CD4-positive, CD25-positive, alpha-beta regulatory T cell (primary cell): ENCODE measurements at places on chromosomes 11 and 22. TPM values are rescaled to one million over a fixed set of nuclear protein-coding genes. Genes with fewer than 3 reads are reported as not detected.
A peak's percentile ranks its signal among the peaks of the same experiment; 100 is the strongest.

OR8B8 gene
- not detected for polyA plus RNA-seq

OR4C45 gene
- polyA plus RNA-seq, result not detected

SEC14L6 gene
- 0.09 TPM for polyA plus RNA-seq

GRCh38 chr22:41106122-41106968 lies 14.0 kb downstream of the EP300 start:
- H3K4me1 ChIP-seq, result peaks cover 49% of the 10 kb centered on the region
- no peaks in the 10 kb centered on the region for H3K27me3 ChIP-seq
- no peak for DNase-seq
- H3K36me3 ChIP-seq, result peaks cover 15% of the 10 kb centered on the region
- H3K4me3 ChIP-seq, result peak overlapping the region; percentile 27

DNA sequence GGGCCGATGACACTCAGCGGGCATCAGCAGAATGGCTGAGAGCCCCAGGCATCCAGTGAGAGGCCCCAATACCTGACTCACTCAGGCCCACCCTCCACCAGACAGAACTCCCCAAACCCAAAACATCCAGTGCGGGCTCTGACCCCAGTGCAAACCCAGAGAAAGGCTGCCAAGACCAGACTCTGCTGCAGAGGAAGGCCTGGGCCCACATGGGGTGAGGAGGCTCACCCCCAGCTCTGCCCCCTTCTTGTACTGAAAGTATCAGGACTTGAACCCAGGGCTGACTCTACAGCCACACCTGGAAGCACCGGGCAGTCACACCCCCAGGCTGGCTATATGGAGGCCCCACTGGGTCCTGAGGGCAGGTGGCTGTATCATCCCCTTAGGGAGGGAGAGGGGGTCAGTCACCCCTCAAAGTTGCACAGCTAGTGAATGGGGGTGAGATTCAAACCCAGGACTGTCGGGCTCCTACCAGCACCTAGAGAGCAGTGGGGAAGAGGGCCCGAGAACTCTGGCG lies 49.3 kb downstream of the IGLL1 start:
- no peak overlapping the region for H3K4me3 ChIP-seq
- no peaks in the 10 kb centered on the region for H3K36me3 ChIP-seq
- no peaks in the 10 kb centered on the region for H3K4me1 ChIP-seq
- no peaks in the 10 kb centered on the region for H3K27me3 ChIP-seq

DNA sequence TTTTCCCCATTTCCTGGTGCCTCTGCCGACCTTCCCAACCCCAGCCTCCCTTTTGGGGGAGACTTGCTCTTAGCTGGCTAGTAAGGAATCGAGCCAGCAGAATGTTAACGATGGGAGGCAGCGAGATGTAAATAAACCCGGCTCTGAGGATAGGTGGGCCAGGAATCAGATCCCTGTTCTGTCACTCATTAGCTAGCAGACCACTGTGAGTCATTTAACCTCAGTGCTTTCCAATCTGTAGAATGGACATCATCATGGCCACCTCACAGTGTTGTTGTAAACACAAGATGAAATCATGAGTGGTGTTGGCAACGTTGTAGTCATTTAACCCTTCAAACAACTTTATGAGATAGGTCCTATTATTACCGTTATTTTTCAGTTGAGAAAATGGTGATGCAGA lies 208.6 kb downstream of the KIRREL3 start:
- no peak overlapping the region for H3K4me3 ChIP-seq
- no peak overlapping the region for H3K27ac ChIP-seq
- no peak for DNase-seq
- no peaks in the 10 kb centered on the region for H3K4me1 ChIP-seq

DNA sequence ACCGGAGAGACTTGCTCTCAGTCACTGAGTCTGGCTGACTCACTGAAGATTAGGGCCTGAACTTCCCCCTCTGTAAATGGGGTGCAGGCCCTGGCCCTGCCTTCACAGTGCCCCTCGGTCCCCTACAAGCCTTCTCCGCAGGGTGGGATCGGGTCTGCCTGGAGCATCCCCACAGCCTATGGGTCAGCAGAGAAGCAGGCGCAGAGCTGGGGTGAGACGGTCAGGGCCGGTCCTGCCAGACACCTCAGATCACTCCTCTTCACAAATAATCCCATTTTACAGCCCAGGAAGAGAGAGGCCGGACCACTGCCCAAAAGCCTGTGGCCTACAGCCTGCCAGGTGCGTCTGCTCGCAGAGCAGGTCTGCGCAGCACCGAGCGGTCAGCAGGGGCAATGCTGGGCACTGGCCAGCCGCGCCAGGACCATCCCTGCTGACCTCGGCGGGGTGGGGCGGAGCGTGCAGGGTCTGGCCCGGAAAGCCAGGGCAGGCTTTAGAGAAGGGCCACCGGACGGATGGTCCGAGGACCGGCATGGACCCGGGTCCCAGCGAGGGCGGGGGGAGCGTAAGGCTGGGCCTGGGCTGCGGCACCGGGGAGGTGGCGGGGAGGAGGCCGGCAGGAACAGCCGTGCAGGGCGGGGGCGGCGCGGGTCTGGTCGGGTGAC lies 522 bp upstream of the SEPTIN5 start:
- peaks cover 6% of the 10 kb centered on the region for H3K27me3 ChIP-seq
- no peak overlapping the region for H3K4me3 ChIP-seq
- H3K27ac ChIP-seq, result no peak overlapping the region
- no peaks in the 10 kb centered on the region for H3K36me3 ChIP-seq

- DNase-seq, result no peak
- H3K27me3 ChIP-seq, result no peaks in the 10 kb centered on the region
- H3K36me3 ChIP-seq, result no peaks in the 10 kb centered on the region
- H3K27ac ChIP-seq, result no peak overlapping the region
Observed at GRCh38 chr11:122757201-122757600, 81.1 kb upstream of the CRTAM start.

GRCh38 chr11:107848345-107848744 lies 10.2 kb downstream of the SLC35F2 start:
- DNase-seq, result no peak
- H3K27ac ChIP-seq, result peak overlapping the region; percentile 26
- H3K36me3 ChIP-seq, result no peaks in the 10 kb centered on the region

GRCh38 chr22:35335468-35335867 lies 35.8 kb downstream of the TOM1 start:
- H3K27ac ChIP-seq, result peak overlapping the region; percentile 52
- peaks cover 59% of the 10 kb centered on the region for H3K36me3 ChIP-seq
- no peaks in the 10 kb centered on the region for H3K27me3 ChIP-seq
- no peak overlapping the region for H3K4me3 ChIP-seq

GRCh38 chr22:45826520-45826919 lies 150.4 kb downstream of the WNT7B start:
- H3K27ac ChIP-seq, result no peak overlapping the region
- no peaks in the 10 kb centered on the region for H3K27me3 ChIP-seq
- no peaks in the 10 kb centered on the region for H3K4me1 ChIP-seq
- peaks cover 2% of the 10 kb centered on the region for H3K36me3 ChIP-seq
- no peak overlapping the region for H3K4me3 ChIP-seq

DNA sequence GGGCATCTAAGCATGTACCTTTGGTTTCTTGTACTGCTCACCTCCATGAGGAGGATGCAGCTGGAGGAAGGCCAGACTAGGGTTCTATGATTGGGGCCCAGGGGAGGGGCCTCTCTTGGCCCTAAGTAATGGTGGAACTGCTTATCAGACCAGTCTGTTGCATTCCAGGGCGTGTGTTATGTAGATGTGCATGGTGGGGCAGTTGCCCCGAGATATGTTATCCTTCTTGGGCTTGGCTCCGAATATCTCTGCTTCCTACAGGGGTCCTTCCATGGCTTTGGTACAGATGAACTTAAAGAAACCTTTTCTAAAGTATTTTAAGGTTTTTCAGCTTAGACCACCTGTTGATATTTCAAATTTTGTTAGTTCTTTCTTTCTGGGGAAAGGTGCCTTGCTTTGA lies 126.0 kb downstream of the SWAP70 start:
- peaks cover 5% of the 10 kb centered on the region for H3K36me3 ChIP-seq
- no peak for DNase-seq
- no peak overlapping the region for H3K27ac ChIP-seq
- no peaks in the 10 kb centered on the region for H3K4me1 ChIP-seq

DNA sequence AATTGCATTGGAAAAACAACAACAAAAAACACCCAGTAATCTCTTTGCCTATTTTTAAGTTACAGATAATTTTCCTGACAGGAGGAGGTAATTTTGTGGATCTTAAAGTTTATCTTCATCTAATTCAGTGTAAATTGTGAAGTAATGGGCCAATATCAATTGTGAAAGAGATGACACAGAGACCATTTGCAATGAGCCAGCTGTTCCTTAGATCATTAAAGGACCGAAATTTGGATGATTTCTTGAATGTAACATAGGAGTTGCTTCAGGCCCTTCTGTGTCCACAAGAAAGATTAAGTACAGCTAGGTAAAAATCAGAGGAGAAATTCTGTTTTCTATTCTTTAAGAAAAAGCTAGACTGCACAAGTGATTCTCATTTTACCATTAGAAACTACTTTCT lies 718.5 kb upstream of the ANO3 start:
- no peaks in the 10 kb centered on the region for H3K27me3 ChIP-seq
- no peaks in the 10 kb centered on the region for H3K36me3 ChIP-seq
- DNase-seq, result no peak
- H3K27ac ChIP-seq, result no peak overlapping the region
- no peak overlapping the region for H3K4me3 ChIP-seq
- H3K4me1 ChIP-seq, result no peaks in the 10 kb centered on the region

- H3K4me1 ChIP-seq, result peaks cover 31% of the 10 kb centered on the region
- DNase-seq, result peak; percentile 100
- H3K4me3 ChIP-seq, result peak overlapping the region; percentile 76
- H3K27ac ChIP-seq, result peak overlapping the region; percentile 73
- H3K36me3 ChIP-seq, result peaks cover 16% of the 10 kb centered on the region
Observed at GRCh38 chr11:119095066-119095880, 6.4 kb downstream of the DPAGT1 start.

GRCh38 chr11:41498726-41499125 lies 39.3 kb upstream of the LRRC4C start:
- no peak overlapping the region for H3K27ac ChIP-seq
- DNase-seq, result no peak
- H3K27me3 ChIP-seq, result no peaks in the 10 kb centered on the region
- no peaks in the 10 kb centered on the region for H3K4me1 ChIP-seq

- no peaks in the 10 kb centered on the region for H3K4me1 ChIP-seq
- no peak for DNase-seq
- H3K36me3 ChIP-seq, result no peaks in the 10 kb centered on the region
- H3K27ac ChIP-seq, result no peak overlapping the region
- H3K27me3 ChIP-seq, result peaks cover 5% of the 10 kb centered on the region
- no peak overlapping the region for H3K4me3 ChIP-seq
Observed at GRCh38 chr11:107719073-107719472, 7.2 kb upstream of the SLN start.

GRCh38 chr11:74397501-74398243 lies 561 bp downstream of the PGM2L1 start:
- peak overlapping the region; percentile 81 for H3K27ac ChIP-seq
- peak; percentile 82 for DNase-seq
- H3K4me1 ChIP-seq, result peaks cover 32% of the 10 kb centered on the region
- H3K4me3 ChIP-seq, result peak overlapping the region; percentile 95
- no peaks in the 10 kb centered on the region for H3K27me3 ChIP-seq

DNA sequence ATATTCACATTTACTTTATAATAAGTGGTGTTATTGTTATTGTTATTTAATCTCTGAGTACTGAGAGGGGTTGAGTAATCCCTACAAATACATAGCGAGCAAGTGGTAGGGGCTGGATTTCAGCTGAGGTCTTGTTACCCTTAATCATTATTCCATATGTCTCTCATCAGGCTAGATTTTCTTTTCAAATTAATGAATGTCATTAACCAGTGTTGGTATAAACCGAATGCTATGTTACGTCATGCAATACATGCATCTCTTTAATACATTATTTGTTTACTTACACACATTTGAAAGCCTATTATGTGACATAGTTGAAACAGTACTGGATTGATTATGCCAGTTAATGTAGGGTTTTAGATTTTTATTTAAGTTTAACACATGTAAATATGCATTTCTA lies 18.9 kb downstream of the PDGFD start:
- no peak overlapping the region for H3K4me3 ChIP-seq
- no peaks in the 10 kb centered on the region for H3K36me3 ChIP-seq
- no peak overlapping the region for H3K27ac ChIP-seq

DNA sequence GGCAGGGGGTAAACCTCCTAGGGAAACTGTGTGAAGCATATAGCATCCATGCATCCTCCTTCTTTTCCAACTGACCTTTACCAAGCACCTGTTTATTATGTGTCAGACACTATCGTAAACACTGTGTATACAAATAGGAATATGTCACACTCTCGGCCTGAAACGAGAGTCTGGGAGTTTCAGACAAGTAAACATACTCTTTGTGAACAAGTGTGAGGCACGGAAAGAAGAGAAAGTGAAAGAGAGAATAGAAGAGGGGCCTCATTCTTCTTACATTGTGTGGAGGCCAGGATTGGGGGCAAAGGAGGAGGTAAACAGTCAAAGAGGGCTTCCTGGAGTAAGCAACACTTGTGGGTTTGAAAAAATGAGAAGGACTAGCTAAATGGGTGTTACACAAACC lies 16.4 kb downstream of the CSNK2A3 start:
- H3K4me1 ChIP-seq, result no peaks in the 10 kb centered on the region
- H3K27ac ChIP-seq, result no peak overlapping the region
- no peaks in the 10 kb centered on the region for H3K27me3 ChIP-seq
- no peak overlapping the region for H3K4me3 ChIP-seq
- no peak for DNase-seq
- no peaks in the 10 kb centered on the region for H3K36me3 ChIP-seq

- H3K27me3 ChIP-seq, result no peaks in the 10 kb centered on the region
- H3K36me3 ChIP-seq, result no peaks in the 10 kb centered on the region
- DNase-seq, result no peak
- no peak overlapping the region for H3K27ac ChIP-seq
- H3K4me3 ChIP-seq, result no peak overlapping the region
Observed at GRCh38 chr11:10728154-10728553, 22.9 kb upstream of the CTR9 start.

- H3K27ac ChIP-seq, result peak overlapping the region; percentile 82
- peak overlapping the region; percentile 70 for H3K4me3 ChIP-seq
- peaks cover 50% of the 10 kb centered on the region for H3K4me1 ChIP-seq
- no peaks in the 10 kb centered on the region for H3K27me3 ChIP-seq
- peak; percentile 46 for DNase-seq
- H3K36me3 ChIP-seq, result peaks cover 40% of the 10 kb centered on the region
Observed at GRCh38 chr22:40323681-40324171, 22.6 kb upstream of the ADSL start.

DNA sequence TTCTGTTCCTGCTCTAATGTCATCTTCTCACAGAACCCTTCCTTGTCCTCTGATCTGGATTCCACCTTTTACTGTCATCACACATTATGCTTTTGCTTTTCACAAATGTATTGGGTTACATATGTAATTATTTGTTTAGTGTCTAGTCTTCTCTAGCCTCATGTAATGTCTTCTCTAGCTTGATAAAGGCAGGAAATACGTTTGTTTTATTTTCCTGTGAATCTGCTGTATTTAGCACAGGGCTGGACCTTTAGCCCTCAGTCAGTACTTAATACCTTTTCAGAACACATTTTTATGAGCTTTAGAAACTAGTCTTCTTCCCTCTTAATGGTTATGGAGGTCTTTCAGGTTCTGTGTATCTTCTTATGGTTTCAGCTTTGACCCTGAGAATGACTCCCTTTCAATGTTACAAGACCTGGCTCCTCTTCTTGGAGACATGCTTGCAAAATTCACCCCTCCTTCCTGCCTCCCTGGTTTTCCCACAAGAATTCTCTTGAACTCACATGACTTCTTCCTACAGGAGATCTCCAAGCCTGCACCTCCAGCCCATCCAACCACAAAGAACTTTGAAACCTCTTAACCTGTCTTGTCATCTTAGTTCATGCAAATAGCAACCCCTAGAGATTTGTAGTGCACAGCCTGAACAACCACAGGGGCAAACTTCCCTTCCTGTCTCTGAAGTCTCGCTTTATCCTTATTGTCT lies 132.7 kb upstream of the DDI1 start:
- H3K27ac ChIP-seq, result no peak overlapping the region
- no peak for DNase-seq
- H3K4me3 ChIP-seq, result no peak overlapping the region
- no peaks in the 10 kb centered on the region for H3K4me1 ChIP-seq
